ENCODE measurements at places on chromosomes 3 and 15.

GRCh38 chr3:46892285-46893145, 15.0 kb downstream of the PTH1R start:
- peak; percentile 74 for DNase-seq

- DNase-seq, result no peak
These were observed 13.3 kb downstream of the PLXND1 start for GRCh38 chr3:129593230-129593594.

- no peak for DNase-seq
These were observed 33.3 kb downstream of the DET1 start for GRCh38 chr15:88513195-88513594.

DNA sequence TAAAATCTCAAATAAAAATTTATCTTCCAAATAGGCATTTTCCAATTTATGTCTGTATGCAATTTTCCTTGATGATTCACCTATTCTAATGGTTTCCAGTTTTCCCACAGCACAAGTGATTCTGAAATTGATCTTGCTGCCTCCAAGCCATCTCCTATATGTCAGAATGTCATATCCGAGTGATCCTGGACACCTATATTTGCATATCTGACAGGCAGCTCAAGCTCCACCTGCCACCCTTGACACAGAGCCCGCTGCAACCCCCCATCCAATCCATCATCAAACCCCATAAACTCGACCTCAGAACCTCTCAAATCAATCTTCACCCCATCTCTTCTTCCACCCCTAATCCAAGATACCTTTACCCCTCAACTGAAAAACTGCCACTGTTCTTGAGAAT, 579.5 kb downstream of the EPHB1 start:
- DNase-seq, result no peak

DNA sequence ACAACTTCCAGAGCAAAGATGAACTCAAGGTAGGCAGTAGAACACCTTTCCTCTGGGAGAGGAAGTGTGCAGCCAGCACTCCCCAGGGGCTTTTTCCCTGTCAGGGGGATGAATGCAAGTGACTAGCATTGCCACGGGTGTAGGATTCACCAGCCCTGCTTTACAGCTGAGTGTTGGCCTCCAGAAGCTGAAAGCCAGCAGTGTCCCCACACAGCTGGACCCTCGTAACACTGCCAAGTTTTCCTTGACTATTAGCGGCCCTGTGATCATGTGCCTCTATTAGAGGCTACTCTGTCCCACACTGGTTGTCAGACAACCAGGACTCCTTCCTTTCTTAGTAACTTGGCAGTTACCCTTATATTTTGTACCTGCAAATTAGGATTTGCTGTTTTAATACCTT, 104.9 kb upstream of the MANF start:
- no peak for DNase-seq

GRCh38 chr3:57130571-57131209, 34.5 kb downstream of the IL17RD start:
- no peak for DNase-seq

- DNase-seq, result no peak
These were observed 205.9 kb upstream of the GBE1 start for GRCh38 chr3:81967393-81967792.

DNA sequence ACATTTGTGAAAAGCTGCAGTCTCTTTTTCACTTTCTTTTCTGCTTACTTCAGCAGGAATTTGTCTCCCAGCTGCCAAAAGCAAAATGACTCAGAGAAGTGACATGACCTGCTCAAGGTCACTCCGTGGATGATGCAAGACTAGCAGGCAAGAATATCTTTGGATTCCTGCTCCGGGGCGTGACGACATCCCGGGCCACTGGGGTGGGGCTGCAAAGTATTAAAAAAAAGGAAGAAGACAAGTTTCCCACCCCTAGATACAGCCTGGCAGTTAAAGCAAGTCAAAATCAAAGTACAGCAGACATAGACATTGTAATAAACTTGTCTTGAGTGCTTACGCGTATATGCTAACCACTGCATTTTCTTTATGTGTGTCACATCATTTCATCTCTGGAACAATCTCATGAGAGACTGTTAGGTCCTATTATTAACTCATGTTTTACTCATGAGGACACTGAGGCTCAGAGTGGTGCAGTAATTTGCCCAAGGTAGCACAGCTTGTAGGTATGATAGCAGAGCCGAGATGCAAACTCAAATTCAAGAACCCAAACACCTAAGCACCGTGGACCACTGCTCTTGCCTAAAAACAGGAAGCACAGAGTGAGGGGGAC, 485.2 kb upstream of the PROK2 start:
- DNase-seq, result peak; percentile 65

GRCh38 chr3:126797563-126797962, 93.5 kb downstream of the CHCHD6 start:
- DNase-seq, result no peak

DNA sequence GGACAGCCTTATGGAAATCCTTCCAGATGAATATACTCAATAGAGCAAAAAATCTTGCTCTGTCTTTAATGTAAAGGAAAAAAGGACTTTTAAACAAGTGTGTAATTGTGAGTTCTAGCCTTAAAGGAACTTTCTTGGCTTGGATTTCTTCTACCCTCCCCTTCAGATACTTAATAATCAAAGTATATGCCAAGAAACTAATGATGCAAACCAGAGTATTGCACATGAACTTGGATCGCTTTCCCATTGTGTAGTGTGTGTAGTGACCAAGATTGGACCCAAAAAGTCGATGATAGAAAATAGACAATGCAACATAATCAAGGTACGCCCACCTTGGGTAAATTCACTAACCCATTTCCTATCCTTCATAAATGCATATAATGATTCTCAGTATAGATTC, 123.8 kb downstream of the TIGIT start:
- no peak for DNase-seq

DNA sequence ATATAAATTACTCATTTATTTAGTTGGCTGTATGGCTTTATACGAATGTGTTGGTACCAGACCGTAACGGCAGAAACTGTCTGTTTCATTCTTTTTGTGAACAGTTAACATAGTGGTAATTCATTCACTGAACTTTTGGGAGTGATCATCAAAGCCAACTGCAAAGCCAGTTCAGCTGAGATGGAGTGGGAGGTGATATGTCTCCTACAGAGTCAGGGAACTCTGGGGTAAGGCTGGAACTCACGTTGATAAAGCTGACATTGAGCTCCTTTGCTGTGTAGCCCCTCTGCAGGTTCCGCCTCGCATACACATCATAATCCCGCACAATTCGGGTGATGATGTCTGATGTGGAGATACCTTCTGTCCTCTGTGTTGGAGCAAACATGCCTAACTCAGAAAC, 25.4 kb downstream of the SLC51A start:
- DNase-seq, result no peak

GRCh38 chr3:124149771-124150170, 157.8 kb upstream of the ROPN1 start:
- DNase-seq, result no peak

DNA sequence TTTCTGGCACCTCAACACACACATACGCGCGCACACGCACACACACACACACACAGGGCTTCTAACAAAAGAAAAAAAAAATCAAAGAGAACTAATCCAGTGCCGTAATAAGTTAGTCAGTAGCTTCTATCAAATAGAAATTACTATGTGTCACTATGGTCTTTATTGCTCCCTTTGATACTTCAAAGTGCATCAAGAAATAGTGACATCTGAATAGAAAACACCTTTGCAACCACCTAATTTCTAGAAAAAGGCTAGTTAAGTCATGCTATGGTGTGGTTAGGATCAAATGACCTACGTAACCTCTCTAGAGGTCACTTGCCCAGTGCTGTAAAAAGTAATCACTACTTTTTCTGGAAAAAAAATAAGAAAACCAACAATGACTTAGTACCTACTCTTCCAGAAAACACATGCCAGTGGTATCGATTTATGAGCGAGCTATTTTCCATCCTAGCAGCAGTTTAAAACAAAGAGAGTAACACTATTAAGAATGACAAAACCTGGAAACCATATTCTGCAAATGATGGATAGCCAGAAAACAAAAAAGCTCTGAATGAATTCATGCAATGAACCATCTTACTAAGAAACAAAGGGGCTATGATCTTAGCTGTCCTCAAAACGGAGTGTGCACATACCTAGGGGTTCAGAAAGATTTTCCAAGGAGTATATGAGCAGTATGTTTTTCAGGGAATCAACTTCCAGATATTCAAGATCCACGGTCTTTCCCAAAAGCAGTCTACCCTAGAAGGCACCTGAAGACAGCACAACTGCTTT, 6.8 kb downstream of the AVEN start:
- DNase-seq, result no peak

GRCh38 chr3:28042707-28043106, 198.7 kb upstream of the CMC1 start:
- DNase-seq, result no peak

DNA sequence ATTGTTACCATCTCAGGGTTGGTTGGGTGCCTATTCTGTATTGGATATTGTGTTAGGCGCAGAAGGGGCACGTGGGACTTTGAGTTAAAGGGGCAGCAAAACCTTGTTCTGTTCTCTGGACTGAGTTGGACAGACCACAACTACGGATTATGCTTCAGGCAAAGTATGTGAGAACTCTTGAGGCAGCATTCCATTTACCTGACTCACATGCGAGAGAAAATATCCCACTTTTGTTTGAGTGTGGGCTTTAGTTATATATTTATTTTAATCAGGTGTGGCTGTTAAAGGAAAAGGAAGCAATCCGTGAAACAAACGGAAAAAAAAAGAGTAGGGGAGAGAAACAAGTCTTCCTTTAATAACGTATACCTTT, 627 bp upstream of the PLS1 start:
- DNase-seq, result no peak

GRCh38 chr3:148943506-148944205, 47.7 kb upstream of the GYG1 start:
- peak; percentile 86 for DNase-seq

DNA sequence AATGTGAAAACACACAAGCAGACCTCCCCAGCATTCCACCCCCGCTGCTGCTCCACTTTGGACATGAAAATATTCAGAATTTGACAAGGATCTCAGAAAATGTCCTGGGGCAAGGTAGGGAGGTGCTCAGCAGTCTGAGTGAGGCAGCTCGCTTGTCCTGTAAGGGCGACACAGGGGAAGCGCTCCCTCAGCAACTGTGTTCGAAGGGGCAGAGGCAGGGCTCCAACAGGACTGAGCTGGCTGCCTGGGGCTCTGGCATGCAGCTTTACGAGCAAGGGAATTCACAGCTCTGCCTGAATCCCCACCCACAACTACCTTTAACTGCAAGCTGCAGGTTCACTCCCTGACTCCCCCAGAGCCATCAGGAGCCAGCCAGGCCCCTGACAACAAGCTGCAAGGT, 287.0 kb upstream of the LYSMD4 start:
- DNase-seq, result no peak

DNA sequence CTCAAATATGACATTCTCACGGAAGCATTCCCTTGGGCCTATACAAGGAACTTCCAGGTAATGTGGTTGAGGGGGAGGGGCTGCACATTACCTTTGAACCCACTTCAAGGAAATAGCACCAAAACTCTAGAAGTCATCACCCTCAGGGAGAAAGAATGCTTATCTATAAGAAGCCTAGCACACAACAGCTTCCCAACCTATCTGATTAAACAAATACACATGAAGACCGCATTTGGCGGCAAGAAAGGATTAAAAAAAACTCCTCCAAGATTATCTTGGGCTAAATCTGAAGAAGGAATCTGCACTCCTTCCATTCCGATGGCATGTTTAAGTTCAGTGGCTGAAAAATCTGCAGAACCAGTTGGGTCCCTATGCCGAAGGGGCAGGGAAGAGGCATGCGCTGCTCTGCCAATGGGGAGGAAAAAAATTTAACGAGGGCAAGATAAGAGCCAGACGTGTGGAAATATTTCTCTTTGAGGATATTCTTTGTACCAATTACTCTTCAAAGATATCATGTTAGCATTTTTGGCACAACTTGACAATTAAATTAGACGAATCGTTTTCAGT, 82.0 kb upstream of the WNT5A start:
- DNase-seq, result no peak

DNA sequence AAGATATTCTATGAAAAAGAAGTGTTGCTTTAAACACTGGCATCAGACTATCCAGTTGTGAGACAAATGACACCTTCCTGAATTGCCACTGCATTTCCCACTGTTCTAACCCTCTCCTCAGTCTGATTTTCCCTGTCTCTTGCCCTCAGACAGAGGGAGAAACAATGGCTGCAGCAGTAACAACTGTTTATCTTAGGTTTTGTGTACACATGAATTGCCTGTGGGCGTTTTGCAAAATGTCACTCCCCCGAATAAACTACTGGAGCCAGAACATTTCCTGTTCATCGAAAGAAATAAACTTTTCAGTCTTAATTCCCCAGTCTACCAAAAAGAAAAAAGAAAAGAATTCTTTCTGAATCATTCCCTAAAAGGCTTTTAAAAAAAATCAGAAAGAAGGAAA, 155.1 kb downstream of the MAGI1 start:
- DNase-seq, result no peak

- no peak for DNase-seq
These were observed 458.1 kb upstream of the NR2F2 start for GRCh38 chr15:95872366-95872771.

DNA sequence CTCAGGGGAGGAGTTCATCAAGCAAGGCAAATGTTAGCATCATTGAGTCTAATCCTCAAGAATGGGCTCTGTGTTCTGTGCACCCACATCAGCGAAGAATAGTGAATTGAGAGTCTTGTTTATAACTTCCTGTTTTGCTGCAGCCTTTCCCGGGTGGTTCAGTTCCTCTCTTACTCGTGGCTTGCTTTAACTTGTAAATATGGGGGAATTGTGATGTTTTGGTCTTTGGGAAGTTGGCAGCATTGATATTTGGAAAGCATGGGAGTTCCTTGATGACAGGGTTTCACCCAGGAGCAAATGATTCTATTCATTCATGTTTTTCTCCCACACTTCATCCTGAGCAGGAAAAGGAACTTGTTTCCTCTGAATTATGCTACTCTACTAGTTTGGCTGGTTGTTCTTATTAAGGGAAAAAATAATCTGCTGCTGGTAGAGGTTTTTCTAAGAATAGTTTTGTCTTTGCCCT, 40.4 kb downstream of the GPD1L start:
- DNase-seq, result no peak

GRCh38 chr3:50370594-50370993, 11.3 kb upstream of the TMEM115 start:
- DNase-seq, result no peak

DNA sequence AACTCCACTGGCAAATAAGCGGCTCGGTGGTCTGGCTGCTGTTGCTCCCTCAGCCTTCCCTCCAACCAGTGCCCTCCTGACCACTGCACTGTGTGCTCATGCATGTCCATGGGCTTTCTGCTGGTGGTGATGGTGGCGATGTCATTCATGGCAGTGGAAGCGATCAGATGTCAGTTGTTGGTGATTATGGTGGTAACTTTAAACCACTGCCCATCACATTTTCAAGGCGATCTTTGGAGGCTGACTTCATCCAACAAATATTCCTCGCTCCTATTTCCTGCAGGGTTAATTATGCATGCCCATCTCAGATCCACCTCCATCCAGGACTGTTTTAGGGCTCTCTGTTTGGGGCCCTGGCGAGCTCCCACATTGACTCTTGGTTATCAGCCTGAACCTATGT, 13.4 kb upstream of the HCN4 start:
- DNase-seq, result no peak

- no peak for DNase-seq
These were observed 32.1 kb downstream of the PLCL2 start for GRCh38 chr3:16916840-16917239.

- DNase-seq, result no peak
These were observed 244.3 kb downstream of the RPLP1 start for GRCh38 chr15:69696946-69697345.
